ENCODE measurements at places on chromosomes 1 and 21.
A peak's percentile ranks its signal among the peaks of the same experiment; 100 is the strongest.

GRCh38 chr1:37802439-37802838 is 5.2 kb upstream of the C1orf122 start:
- ATAC-seq: no peak

DNA sequence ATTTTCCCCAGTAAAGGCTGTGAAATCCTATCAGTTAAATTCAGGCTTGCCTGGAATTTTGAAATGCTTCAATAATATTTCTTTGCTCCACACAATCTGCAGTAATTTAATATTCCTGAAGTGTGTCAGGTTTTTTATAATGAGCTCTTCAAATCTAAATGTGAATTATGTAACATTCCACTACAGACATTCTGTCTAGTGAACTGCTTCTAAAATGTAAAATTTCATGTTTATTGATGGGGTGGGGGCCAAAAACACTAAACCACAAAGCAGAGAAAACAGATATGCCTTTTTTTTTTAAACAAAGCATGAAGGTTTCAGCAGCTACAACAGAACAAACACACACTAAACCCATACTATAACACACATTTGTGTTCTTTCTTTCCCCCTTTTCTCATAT is 129.7 kb downstream of the DAB1 start:
- no peak for ATAC-seq

- no peak for ATAC-seq
Measured at GRCh38 chr1:44040846-44041245, 9.6 kb upstream of the SLC6A9 start.

DNA sequence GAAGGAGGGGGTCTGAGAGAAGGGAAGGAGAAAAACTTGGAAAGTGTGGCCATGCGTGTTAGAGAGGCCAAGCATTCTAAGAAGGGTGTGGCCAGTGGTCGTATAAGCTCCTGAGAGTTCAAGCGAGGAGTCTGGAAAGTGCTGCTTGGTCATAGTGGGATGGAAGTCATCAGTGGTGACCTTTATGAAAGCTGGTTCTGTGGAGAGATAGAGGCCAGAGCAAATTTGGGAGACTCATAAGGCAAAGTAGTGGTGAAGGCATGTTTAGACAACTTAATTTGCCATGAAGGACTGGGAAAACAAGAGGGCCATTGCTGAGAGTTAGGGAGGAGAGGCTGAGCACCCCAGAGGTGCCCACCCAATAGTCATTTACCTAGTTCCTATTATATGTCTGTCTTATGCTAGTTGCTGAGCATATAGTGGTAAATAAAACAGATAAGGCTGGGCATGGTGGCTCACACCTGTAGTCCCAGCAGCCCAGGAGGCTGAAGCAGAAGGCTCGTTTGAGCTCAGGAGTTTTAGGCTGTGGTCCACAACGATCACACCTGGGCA is 1.9 kb downstream of the KLF17 start:
- ATAC-seq: no peak

- ATAC-seq: peak; percentile 42
Measured at GRCh38 chr21:46641656-46642055, 6.2 kb downstream of the PRMT2 start.

- ATAC-seq: no peak
Measured at GRCh38 chr1:243939167-243939848, 89.3 kb upstream of the AKT3 start.

DNA sequence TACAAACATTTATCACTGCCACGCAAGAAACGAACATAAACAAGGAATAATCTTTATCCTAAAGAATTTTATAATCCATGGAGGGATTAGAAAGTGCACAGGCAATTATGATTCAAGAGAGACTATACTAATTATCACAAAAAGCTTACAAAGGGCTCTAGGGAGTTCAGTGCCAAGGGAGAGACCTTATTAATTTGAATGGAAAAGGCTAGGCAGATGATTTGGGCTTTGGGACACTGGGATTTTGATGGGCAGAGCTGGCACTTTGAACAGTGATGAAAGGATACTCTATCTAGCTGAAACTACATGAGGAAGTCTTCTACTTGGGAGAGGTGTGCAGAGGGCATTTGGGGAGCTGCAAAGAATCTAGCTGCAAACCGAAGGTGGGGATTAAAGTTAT is 48.9 kb upstream of the IVNS1ABP start:
- peak; percentile 44 for ATAC-seq

DNA sequence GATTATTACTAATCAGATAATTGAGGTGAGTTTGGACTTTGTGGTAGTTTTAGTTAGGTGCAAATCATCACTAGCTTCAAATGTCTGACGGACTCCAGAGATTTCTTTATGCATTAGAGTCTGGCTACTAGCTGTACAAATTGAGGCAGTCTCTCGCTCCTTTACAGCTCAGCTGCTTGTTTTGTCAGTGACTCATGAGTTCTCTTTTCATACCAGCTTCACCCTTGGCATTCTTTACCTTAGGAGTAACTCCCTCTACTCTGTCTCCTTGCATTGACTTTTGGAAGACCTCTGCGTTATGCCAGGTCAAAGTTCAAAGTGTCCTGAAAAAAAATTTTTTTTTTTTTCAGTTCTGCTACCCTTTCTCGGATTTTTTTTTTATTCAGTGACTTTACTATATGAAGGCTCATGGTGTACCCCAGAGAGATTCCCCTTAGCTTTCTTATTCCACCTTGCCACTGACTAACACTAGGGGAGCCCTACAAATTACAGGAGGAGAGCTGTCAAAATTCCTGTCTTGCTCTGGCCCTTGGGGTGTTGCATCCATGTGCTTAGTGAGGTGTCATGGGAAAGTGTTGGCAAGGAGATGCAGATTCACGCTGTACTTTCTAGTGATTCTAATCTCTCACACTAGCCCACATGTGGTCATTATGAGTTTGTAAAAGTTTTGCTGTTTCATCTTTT is 576.6 kb downstream of the ADGRL2 start:
- ATAC-seq: peak; percentile 86
